ENCODE measurements at places on chromosomes 3 and 15.

GRCh38 chr3:99232696-99233095, 331.2 kb upstream of the DCBLD2 start:
- DNase-seq: no peak

- no peak for DNase-seq
Observed at GRCh38 chr3:44434834-44435510, 42.5 kb downstream of the ZNF445 start.

DNA sequence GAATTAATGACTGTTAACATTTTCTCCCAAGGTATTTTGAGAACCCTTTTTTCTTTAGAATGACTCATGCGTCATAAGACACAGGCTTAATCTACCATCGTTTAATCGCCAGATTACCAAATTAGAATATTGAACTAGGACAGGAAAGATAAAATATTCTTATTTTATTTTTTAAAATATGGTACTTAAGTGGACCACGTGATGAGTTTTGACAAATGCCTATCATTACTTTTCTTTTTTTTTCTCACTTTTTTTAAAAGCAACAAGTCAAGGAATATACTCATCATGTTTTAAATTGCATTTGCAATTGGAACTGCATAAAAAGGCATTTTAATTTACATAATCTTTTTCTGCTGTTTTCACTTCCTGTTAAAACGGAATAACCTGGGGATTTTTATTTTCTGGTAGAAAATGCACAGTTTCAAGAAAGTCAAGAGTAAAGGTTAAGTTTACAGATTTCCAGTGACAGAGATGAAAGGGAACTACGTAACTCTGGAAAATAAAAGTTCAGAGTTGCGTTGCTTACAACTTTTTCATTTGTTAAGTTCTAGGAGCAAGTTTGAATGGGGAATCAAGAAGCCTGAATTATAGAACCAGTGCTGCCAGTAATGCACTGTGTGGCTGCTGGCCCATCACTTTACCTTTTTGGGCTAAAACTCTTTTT, 23.6 kb downstream of the SIAH2 start:
- DNase-seq: no peak

GRCh38 chr3:177195242-177195991, 1.9 kb downstream of the TBL1XR1 start:
- DNase-seq: no peak

DNA sequence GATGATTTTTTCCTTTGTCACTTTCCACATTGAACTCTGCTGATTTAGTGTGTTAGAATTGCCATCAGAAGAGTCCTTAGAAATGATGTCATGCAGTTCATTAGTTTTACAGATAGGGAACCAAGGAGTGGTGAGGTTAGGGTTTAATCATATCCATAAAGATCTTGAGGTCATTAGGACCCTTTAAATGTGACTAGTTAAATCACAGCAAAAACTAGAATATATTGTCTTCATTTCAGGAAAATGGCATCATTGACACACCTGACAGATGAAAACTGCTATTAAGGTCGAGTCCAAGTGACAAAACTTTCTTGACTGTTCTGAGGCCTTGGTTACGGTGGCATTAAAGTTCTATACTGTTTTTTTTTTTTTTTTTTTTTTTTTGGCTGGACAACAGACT, 50.5 kb downstream of the MBNL1 start:
- DNase-seq: no peak

GRCh38 chr3:195897853-195898415, 10.4 kb downstream of the TNK2 start:
- no peak for DNase-seq

GRCh38 chr3:138222942-138223287, 35.8 kb downstream of the ARMC8 start:
- DNase-seq: no peak

DNA sequence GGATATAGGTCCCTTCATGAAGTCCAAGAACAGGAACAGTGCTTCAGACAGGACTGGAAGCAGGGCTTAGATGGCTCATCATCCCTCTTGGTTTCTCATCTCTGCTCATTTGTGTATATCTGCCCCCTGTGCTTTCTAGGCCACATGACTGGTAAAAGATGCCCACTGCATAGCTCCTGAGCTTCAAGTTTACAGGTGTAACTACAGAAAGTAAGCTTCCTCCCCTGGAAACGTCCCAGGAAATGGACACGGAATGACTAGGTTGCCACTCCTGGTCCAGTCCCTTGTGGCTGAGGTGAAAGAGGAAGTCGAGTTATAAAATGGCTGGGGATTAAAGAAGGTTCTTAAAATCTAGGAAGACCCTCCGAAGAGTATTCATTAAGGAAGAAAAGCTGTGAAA, 32.5 kb downstream of the MYO5A start:
- DNase-seq: no peak

DNA sequence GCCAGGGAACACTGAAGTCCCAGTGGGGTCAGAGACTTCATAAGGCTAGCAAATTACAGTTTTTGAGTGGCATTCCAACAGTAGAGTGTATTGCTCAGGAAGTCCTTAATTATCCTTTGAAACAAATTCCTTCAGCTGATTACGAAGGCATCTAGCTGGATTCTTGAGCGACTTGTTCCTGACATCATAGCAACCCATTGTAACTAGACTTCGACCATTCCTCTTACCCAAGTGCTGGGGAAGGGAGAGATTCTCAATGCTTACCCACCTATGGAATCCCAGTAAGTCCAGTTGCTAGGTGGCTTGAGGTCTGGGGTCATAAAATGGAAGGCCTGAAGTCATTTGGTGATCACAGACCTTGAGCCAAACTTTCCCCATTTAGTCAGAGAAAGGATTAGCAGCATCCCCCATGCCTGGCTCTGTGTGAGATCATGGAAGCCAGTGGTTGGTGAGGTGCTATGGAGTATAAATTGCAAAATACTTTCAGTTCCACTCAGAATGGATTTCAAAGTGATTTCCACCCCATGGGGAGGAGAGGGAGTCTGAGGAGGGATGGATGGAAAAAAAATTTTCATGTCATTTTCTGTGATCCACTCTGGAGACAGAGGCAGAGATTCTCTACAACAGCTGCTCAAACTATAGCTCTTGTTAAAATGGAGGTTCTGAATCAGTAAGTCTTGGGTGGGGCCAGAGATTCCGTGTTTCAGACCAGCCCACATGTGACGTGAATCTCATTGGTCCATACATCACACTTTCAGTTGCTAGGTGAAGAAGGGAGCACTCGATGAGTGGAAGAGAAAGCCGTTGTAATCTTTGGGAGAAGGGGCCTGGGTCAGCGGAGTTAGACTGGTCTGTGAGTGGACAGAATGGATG, 45.7 kb downstream of the CD86 start:
- no peak for DNase-seq

GRCh38 chr3:152196782-152197181, 71.9 kb upstream of the MBNL1 start:
- no peak for DNase-seq

- no peak for DNase-seq
Observed at GRCh38 chr3:2579206-2579605, 480.5 kb downstream of the CNTN4 start.

GRCh38 chr15:27844018-27844666, 255.0 kb downstream of the OCA2 start:
- no peak for DNase-seq

- DNase-seq: peak; percentile 2
Observed at GRCh38 chr3:51712038-51712420, 5.2 kb downstream of the GRM2 start.

DNA sequence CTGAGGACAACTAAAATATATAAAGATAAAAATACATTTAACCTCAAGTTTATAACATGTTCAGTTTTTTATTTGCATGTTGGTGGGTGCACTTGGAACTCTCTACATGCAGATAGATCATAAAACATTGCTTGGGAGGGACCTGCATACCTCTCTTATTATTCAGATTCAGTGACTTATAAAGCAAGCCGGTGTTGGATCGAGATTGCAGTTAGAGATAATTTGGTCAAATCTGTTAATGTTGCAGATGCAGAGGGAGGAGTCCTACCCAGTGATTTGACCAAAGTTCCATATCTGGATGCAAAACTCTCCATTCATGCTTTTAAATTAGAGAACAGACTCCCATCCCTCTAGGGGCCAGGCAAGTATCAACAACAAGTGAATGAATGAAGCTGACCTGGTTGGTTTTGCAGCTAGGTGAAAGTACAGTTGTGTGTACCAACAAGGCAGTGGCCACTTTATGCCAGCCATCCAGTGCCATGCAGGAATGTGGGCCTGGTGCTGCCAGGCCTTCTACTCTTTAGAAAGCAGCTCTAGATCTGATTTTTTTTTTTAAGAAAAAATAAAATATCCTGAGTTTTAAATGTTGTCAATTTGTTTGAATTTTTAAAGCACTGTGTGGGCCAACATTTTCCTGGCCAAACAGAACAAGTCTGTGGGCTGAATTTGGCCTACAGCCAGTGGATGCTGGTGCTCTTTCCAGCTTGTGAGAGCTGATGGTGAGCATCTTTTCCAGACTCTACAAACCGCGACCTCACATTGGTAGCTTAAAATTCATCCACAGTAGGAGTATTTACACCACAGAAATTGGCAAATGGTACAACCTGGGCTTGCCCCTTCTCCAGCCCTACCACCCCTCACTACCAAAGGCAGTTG, 12.3 kb downstream of the CDIN1 start:
- no peak for DNase-seq

GRCh38 chr15:70345251-70346019, 247.7 kb upstream of the TLE3 start:
- no peak for DNase-seq

DNA sequence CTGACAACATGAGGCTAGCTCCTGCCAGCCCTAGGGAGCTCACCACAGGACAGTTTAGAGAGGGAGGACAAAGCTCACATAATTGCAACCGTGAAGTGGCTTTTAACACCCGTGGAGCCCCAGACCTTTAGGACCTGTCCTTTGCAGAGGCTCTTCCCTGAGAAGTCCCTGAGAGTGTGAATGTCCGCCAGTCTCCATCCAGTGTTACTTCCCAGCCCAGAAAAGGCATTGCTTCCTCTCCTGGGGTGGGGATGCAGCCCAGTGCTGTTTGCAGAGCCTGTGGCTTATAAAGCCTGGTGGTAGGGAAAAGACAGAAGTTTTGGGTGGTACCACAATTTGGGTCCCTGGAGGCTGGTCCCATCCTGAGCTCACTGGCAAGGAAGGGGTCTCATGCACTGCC, 182.0 kb downstream of the SLCO3A1 start:
- no peak for DNase-seq

DNA sequence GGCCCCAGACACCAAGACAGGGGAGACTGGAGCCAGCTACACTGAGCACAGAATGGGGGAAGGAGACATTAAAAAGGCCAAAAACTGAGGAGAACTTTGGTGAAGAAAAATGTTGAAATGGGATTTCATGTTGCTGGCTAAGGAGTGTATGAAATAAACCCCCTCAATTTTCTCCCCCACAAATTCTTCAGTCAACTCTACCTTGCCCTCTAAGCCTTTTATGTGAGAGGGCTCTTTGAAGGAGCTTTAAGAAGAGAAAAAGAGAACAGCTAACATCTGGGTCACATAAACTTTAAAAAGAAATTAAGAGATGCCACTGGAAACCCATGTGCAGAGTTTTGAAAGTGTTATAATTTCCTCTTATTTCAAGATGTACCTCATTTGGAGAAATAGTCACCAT, 88.6 kb downstream of the ATP8B4 start:
- DNase-seq: no peak
